ENCODE measurements at places on chromosomes 2 and 18.

- no peak for DNase-seq
Observed at GRCh38 chr18:43393174-43393573, 115.9 kb upstream of the SYT4 start.

DNA sequence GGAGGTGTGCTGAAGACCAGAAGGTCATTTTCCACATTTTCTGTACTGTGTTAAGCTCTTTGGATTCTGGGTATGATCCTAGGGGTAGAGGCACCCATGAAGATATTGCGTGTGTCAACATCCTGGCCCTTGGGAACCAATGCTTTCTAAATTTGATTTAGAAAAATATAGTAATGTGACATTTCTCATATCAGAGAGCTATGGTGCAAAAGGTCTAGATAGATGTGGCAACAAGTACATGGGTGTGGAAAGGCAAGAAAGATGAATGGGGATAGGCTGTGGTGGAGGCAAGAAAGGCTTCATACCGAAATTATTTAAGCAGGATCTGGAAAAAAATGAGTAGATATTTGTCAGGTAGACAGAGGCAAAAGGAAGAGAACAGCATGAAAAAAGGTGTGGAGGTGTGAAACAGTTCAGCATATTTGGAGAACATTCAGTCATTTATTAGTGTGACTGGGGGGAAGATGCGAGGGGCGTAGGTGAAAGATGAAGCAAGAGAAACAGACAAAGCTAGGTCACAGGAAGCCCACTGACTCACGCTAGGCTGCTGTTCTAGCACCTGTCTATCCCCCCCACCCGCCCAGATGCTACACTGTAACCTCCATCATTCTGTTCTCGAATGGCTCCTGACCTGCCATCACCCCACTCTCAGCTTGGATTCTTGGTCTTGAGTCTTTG, 11.7 kb downstream of the DOK1 start:
- no peak for DNase-seq

DNA sequence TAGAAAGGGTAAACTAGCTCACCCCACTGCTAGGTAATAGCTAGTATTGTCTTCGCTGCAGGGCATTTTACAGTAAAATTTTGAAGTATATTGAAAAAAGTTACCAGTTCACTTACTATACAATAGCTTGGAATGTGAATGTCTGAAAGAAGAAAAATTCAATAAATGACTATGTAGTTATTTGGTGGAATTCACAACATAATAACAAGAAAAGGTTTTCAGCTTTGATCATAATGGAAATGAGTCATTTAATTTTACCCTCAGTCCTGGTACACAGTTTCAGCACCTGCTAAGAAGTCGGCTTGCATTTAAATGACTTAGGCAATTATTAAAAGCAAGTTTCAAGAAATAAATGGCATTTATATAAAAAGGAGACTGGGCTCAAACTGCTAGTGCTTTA, 90.4 kb downstream of the NUP35 start:
- no peak for DNase-seq

- no peak for DNase-seq
Observed at GRCh38 chr2:24740142-24740541, 53.0 kb downstream of the PTRHD1 start.

- DNase-seq: no peak
Observed at GRCh38 chr2:105635564-105635963, 109.1 kb upstream of the NCK2 start.

GRCh38 chr18:31497836-31498573, at the start of gene DSG2:
DSG2 (plus strand) TSS chr18:31498177; CDS start chr18:31498252, 75 bp downstream.
- DNase-seq: peak; percentile 51

DNA sequence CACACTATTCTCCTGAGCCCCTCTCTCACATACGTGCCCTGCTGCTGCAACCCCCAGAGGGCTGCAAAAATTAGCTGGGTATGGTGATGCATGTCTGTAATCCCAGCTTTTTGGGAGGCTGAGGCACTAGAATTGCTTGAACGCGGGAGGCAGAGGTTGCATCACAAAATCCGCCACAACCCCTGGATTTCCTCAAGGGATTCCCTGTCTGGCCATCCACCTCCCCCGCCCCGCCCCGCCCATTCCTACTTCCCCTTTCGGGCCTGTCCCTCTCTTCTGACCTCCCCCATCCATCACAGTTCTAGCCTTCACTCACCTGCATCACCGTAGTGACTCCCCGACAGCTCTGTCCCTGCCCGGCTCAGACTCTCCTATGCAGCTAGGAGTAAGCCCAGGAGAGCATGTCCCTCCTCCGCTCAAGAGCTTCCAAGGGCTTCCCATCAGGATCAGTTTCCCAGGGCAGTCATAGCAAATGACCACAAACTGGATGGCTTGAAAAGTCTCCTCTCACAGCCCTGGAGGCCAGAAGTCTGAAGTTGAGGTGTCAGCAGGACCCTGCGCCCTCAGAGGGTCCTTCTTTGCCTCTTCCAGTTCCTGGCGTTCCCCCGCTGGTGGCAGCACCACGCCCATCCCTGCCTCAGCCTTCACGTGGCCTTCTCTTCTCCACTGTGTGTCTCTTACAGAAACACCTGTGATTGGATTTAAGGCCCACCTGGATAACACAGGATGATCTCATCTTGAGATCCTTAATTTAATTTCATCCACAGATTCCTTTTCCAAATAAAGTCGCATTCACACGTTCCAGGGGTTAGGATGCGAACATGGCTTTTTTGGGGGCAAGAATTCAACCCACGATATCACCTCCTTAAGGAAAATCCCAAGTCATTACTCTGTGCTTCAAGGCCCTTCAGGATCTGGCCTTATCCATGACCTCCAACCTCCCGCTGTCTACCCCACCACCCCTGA, 58.5 kb downstream of the HS1BP3 start:
- DNase-seq: no peak

DNA sequence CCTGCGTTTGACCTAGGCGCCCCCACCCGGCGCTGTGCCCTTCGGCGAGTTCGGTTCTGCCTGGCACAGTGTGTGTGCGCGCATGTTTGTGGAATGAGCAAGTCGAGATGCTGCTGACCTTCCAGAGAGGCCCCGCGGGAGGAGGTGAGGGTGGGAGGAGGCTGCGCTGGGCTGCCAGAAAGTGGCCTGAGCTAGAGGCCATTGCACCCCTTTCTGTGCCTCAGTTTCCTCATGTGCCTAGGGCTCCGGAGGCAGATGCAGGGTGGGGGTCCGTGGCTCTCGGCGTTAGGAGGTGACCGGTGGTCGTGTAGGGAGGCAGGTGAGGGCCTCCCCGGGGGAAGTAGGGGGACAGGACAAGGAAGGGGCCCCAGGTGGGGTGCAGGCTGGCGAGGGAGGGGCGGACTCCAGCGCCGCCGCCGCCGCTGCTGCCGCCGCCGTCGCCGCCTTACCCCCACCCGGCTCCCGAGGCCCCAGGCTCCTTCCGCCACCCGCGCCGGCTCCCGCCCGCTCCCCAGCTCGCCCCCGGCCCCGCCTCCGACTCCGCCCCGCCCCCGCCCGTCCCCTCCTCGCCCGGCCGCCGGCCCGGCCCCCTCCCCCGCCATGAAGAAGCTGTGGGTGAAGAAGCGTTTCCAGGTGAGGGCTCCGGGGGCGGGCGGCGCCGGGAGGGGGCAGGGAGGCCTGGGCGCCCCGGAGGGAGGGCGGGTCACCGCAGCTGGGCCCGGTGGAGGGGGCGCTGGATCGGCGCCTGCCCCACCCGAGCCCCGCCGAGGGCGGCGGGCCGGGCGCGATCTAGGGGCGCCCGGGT, 7.0 kb downstream of the SPEG start:
- peak; percentile 32 for DNase-seq

- DNase-seq: no peak
Observed at GRCh38 chr2:193539188-193539587, 1344.5 kb upstream of the TMEFF2 start.

DNA sequence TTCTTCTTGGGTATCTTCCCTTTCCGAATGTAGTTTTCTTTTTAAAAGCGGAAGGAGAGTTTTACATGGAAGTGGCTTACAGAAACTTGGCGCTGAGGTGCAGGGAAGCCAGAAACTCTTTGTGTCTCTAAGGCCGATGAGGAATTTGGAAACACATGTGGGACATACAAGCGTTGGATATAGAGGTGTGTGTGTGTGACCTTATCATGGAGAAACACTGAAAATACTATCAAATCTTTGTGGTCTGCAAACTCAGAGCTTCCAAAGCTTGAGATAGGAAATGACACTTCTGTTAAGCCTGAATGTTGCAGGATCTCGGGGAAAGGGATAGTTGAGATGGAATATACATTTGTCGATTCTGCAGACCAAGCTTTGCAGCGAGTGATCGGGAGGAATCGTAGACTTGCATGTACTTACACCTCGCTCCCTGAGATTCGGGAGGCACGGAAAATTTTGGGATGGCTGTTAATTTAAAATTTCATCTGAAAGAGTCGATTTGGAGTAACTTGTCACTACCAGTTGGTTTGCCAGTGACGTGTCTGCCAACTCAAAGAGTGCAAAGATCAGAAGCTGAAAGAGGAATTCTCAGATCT, 1.0 kb downstream of the NAB1 start:
- DNase-seq: peak; percentile 31

GRCh38 chr2:195304310-195304709, 352.7 kb upstream of the SLC39A10 start:
- peak; percentile 61 for DNase-seq

DNA sequence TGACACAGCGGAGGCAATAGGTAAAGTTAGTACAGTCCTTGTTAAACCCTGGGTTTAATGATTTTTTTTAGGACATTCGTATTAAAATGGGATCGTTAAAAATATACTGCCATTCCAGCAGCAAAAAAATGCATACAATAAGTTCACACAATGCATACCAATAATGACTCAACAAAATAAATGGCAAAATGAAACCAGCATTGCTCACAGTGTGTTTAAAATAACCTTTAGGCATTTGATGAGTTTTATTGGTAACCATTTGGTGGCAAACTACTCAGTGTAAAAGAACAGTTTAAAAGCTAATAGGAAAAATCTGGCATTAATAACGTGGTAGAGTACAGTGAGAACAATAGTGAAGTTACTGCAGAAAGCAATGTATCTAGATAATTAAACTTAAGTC, 539.0 kb upstream of the PIK3C3 start:
- DNase-seq: no peak

DNA sequence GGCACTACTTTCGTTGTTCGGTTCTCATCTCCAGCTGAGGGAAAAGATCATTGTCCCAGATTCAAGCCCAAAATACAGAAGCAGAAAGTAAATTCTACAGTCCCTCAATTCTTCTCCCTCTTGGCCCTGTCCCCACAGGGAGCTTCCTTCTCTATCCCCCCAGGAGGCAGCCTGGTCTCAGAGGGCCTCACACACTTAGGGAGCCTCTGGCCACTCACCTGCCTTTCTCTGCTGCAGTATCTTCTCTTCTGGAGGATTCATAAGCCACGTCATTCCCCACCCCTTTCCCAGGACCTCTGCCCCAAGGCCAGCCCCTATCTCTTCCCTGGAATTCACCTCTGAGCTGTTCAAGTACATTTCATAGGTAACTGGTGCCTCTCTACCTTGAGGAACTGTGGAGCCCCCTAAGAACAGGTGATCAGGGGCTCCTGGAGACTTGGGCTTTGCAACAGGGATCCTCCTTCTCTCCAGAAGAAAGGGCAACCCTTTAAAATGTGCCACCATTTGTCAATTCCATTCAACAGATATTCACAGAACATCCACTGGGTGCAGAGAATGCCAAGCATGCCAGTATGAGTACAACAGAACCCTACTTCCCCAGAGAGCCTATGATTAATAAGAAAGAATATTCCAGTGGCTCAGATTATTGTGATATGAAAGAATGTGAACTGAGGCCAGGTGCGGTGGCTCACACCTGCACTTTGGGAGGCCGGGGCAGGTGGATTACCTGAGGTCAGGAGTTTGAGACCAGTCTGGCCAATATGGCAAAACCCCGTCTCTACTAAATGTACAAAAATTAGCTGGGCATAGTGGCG, 72.9 kb downstream of the CIB4 start:
- DNase-seq: no peak

DNA sequence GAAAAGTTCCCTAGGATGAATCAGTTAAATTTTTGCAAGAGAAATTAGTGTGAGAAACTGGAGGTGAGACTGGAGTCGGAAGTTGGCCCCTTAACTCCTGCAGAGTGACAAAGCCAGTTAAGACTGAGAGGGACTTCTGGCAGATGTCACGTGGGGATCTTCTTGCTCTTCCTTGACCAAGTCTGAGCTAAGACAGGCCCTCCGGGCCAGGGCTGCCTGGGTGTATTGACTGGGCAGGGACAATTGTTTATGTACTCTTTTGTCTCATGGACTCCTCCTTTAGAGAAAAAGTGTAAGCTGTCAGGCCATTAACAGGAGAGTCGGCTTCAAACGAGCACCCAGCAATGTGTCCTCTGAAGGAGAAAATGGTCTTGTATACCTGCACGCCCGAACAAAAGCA, 48.6 kb upstream of the RALBP1 start:
- DNase-seq: no peak

- peak; percentile 54 for DNase-seq
Observed at GRCh38 chr18:46856973-46857372, 60.3 kb downstream of the PIAS2 start.

DNA sequence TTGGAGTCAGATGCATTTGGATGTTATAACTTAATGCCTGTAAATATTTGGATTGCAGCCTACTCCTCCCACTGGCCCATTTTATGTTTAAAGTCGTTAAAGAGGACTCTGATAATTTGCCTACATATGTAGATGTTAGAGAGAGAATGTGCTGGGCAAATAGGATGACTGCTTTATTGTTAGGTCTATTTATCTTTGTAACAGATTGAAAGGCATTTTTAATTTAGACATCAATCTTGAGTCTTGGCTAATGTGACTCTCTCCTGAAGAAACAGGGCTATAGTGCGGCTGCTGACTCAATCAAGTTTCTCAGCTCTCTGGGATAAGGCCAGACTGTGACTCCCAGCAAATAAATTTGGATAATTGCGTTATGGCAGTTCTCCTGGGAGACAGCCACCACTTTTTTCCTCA, 1101.4 kb downstream of the CBLN2 start:
- no peak for DNase-seq

DNA sequence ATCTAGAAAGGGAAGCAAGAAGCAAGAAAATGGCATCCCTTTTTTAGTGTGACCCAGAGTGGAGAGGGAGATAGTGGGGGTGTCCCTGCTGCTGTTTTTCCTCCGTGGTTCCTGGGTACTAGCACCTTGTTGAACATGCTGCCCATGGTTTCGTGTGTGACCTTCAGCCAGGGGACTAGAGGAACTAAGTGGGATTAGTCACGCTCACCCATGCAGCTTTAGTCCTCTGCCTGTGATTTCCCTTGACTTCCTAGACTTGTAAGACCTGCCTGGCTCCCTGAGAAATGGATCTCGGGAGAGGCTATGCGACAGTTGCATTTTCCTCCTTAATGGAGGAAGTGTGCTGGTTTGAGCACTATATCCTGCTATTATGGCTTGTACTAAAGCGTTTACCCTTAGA, 471.4 kb downstream of the DCDC2C start:
- DNase-seq: no peak

DNA sequence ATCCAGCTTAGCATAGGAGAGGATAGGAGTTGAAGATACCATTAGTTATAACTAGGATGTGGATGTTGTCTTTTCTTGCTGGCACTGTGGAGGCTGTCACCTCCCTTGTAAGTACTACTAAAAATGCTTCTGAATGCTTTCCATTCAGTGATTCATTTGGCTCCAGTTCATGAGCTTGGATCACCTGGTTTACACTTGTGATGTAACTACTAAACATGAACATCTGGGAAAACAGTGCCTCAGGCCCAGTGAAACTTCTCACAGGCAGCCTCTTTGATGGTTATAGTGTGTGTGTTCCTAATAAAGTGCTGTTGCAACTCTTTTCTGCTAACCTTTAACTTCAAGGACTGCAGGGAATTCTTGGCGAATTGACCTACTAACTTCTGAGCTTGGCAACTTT, 13.0 kb upstream of the SLC9A2 start:
- DNase-seq: peak; percentile 71
